Karpas-422 (cell line): ENCODE measurements at places on chromosomes 6 and 20.

GRCh38 chr6:157096522-157096921 lies 226.8 kb downstream of the TMEM242 start:
- no peak for DNase-seq

- peak; percentile 91 for DNase-seq
Observed at GRCh38 chr6:13427801-13428582, 59.4 kb downstream of the GFOD1 start.

DNA sequence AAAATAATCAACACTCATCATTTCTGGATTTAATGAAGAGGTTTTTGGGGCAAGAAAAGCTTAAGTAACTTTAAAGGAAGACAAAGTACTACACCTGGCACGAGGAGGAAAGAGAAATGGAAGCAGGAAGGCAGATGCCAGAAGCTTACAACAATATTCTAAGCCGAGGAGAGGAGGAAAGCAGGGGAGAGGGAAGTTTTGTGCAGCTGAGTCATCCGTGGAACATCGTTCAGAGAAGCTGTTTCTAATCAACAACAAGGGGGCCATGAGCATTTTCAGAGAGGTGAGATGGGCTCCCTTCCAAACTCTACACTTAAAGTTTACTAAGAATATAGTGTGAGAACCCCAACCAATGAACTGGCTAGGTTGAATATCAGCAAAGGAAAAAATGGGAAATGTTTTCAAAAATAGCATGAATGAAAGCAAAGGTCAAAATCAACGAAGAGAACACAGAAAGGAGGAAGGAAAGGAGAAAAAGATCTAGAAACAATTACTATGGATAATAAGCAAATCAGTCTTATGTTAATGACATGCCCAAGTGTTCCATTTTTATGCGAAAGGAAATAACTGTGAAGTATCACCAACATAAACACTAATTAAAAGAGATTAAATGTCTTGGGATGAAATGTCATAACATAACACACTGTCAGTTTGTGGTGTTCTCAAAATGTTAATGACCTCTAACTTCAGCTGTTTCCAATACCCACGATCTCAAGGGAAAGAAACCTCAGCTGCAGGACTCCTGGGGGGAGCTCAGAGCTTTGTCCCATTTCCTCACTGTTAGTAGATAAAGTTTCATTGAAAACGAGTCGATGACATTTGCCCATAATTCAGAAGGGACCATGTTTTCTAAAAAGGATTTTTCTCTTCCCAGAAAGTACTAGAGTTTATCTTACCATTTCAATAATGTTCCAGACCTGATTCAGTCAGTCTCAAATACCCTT lies 203.4 kb upstream of the STXBP5 start:
- DNase-seq: no peak

DNA sequence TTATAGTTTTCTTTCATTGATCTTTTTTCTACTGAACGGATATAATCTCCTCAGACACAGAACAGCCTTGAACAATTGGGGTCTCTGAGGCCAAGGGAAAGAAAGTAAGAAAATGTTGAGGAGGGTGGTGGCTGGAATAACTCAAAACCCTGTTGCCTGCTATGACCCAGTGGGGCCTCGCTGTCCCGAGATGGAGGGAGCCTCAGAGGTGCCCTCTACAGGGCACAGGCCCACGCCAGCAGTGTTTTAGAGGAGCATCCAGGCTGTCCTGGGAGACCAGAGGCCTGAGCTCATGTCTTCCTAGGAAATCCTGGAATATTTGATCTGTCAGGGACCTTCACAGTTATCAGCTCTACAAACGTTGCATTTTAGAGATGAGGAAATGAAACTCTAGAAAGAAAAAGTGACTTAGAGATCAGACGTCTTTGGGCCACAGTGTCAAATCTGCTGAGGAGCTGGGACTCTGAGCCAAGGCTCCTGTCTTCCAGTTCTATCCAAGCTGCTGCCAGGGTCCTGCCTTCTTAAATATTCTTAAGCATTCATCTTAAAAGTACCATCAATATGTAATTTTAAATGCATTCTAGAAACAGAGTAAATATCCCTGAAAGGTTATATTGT lies 26.3 kb downstream of the ALDH5A1 start:
- DNase-seq: peak; percentile 80

GRCh38 chr6:100309174-100309573 lies 155.5 kb downstream of the SIM1 start:
- DNase-seq: no peak

DNA sequence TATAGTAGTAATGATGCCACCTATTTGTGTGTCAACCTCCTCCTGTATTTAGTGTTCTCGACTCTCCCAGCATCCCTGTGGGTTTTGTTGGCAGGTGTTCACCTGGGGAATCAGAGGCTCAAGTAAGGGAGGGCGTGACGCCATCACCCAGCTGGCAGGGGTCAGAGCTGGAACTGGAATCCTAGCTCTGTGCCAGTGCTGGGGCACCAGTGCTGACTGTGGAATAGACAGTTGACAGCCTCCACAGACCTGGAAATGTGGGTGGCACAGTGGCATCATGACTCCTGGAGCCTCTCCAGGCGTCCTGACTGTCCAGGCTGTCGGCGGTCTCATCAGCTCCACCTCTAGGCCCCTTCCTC lies 102.8 kb downstream of the SYCP2 start:
- DNase-seq: no peak

DNA sequence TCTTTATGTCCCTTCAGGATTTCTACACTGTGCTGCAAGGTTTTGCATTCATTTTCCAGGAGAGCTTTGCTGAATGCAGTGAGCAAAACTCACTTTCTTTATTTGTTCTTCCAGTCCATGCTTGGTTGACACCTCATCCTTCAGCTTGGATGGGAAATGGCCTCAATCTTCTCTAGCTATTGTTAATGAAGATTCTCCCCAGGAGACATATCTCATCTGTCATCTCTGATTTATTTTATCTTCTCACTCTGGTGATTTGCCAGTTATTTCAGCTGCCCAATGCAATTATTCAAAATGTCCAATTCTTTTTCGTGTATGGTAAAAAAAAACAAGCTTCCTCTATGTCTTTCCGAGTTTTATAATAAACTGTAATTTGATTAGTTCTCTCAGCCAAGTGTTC lies 77.9 kb upstream of the PAK5 start:
- peak; percentile 56 for DNase-seq

DNA sequence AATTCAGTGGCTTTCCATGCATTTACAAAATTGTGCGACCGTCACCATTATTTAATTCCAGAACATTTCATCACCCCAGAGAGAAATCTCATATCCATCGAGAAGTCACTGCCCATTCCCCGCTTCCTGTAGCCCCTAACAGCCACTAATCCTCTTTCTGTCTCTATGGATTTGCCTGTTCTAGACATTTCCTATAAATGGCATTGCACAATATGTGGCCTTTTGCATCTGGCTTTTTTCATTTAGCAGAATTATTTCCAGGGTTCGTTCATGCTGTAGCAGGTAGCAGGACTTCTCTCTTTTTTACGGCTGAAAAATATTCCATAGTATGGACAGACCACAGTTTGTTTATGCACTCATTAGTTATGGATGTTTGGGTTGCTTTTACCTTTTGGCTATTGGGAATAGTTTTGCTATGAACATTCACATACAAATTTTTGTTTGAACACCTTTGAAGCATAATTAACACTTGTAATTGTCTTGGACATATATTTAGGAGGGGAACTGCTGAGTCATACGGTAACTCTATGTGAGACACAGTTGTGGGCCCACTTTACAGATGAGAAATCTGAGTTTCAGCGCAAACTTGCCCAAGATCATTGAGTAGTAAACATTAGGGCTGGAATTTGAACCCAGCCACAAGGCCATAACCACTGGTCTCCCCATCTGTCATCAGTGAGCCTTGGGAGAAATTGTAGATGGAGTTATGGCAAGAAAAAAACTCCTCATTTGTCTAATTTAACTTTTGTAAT lies 126.9 kb downstream of the BMP7 start:
- no peak for DNase-seq

DNA sequence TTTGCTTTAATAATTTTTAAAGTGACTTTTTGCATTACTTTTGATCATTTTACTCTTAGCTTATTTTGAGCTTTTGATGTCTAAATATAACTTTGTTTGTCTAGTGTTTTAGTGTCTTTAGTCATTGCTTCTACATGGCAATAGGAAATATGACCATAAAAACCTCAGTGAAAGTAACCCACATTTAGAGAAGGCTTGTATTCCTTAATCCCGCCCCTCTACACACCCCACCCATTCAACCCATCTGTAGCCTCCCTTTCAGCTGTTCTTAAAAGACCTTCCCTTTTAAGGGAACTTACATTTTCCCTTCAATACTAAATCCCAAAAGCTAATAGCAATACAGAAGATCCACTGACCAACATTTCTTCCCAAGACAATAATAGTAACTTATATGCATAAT lies 225.4 kb downstream of the LAMA2 start:
- DNase-seq: no peak

DNA sequence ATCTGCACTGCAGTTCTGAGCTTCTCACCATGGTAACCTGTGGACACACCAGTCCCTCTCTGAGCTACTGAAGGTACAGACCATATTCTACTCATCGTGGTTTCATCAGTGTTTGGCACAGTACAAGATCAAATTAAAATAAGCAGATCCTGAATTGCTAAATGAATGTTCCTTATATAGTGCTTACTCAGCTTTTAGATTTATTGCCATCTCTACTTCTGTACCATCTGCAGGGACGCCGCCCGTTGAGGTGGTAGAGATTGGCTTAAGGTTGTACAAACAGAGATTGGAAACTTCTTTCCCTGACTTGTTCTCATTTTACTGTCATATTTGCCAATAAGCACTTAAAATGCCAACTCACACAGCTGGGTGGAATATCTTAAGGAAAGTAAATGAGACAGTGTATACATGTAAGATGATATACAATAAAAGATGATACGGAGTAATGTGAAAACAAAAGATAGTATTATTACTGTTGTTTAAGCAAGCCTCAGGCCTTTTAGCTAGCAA lies 223.4 kb upstream of the FOXQ1 start:
- DNase-seq: no peak

DNA sequence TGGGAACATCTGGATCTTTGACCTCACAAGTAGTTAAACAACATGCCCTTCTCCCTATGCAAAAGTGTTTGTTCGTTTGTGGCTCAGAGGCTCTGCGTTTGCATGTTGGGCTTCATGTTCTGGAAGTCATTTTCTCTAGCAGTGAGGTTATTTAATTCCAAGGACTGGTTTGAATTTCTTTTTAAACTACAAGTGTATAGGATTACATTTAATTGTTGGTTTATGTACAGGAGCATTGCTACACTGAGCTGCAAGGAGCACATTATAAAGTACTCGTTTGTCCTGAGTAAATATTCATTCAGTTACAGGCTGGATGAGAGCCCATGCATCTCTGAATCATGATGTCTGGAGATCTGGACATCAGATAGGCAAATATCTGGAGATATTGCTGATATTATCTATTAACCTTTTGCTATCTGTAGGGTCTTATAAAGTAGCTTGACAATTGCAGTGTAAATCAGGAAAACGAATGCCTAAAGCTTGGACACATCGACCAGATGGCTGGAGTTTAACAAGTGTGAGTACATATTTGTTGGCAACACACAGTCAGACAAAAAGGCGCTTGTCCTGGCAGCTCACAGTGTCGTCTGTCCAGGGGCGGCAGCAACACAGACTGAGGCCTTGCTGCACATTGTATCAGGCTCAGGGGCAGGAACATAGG lies 84.6 kb downstream of the PDE7B start:
- no peak for DNase-seq

- DNase-seq: no peak
Observed at GRCh38 chr6:117395164-117395563, 30.6 kb downstream of the ROS1 start.

DNA sequence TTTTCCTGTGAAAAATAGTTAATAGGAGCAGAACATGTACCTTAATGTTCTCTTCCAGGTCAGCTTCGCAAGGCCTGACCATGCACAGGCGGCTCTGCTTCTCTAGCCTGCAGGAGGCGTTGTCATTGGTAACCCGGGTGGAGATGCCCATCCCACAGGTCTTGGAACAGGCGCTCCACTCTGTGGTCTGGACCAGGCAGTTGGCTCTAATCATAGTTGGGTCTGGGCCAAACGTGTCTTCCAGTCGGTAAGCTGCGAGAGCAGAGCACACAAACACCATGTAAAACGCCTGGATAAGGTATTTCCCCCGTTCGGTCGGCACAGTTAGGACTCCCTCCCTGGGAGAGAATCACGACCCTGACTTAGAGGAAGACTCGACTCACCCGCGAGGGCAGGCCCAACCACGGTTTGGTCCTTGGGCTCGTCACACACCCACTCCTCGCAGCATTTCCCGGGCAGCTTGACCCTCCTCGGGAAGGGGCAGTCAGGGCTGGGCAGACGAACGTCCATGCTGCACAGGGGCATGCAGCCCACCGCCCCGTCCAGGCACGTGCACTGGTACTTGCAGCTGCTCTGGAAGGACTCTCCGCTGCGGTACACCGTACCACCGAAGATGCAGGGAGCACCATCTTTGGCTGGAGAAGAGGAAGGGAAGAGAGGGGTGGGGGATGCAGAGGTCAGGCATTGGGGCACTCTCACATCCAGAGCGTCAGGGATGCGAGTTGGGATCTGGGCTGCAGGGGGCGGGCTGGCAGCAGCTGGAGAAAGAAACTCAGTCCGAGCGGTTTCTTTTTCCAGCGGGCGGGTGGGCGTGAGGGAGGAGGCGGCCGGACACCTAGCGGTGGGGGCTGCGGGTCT lies 1.0 kb downstream of the CCN2 start:
- no peak for DNase-seq
